ENCODE measurements at places on chromosomes 13 and 19.

DNA sequence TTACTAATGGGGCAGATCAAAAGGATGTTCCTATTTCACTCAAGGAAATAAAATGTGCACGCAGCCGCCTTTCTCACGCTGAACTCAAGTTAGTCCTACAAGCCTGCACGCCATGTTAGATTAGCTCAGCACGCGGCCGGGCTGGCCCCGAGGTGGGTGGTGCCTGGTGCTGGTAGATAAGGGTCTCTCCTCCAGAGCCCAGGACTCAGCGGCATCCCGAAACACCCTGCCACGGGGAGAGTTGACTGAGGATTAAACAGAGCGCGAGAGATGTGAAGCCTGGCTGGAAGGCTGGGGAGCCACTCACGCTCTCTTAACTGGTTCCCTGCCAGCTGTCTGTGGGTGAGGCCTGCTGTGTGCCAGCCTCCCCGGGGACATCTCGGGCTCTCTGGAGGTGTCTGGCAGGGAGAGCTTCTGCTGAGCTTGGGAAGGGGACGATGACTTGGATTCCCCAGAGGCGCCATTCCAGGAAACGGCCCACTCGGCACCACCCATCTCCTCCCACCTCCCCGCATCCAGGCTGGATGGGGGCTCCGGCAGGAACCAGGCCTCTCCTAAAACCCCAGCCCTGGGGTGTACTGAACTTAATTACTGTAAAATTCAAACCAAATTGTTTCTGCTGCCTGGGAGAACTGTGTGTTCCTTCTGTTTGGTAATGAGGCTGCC lies 122.2 kb downstream of the KDM4B start:
- DNase-seq = no peak

DNA sequence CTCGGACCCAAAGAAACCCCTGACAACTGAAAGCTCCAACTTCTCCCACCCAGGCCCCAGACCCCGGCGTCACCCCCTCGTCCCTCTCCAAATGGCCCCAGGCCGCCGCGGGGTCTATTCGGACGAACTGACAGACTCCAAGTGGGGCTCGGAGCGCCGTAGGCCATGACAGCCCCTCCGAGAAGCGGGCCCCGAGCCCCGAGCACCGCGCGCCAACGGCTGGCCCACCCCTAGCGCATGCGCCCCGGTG lies 360 bp downstream of the DDX39A start:
- no peak for DNase-seq

GRCh38 chr13:55090612-55091011 lies 2050.1 kb upstream of the PRR20A start:
- no peak for DNase-seq

DNA sequence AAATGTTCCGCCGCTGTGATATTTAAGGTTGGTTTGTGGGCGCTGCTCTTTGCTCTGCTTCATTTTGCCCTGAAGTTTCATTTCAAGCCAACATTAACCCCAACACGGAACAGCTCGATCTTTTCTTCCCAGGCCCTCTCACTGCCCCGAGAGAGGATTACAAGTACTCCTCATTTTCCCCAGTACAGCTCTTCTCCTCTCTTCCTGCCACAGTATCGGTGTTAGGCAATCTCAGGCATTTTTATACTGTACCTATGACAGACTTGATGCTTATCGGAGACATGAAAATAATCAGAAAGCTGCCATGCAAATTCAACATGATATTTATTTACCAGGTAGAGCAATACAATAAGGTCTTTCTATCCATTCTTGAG lies 1.3 kb upstream of the EDNRB start:
- no peak for DNase-seq

GRCh38 chr19:13072188-13072908 lies 30.3 kb downstream of the LYL1 start:
- no peak for DNase-seq

GRCh38 chr13:41917641-41918040 lies 43.3 kb downstream of the VWA8 start:
- no peak for DNase-seq

GRCh38 chr19:1651568-1652291 lies 685 bp downstream of the TCF3 start:
- no peak for DNase-seq

DNA sequence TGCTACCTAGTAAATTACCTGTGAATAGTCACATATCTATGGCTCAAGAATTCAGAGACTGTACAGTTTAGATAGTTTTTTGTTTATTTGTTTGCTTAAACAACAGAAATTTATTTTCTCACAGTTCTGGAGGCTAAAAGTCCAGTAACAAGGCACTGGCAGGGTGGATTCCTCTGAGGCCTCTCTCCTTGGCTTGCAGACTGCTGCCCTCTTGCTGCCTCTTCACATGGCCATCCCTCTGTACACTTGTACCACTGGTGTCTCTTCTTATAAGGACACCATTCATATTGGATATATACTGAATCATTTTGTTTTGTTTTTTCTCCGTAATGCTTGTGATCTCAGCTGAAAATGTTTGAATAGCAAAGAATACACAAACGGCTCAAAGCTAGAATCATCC lies 56.4 kb upstream of the MIR17HG start:
- DNase-seq = no peak

DNA sequence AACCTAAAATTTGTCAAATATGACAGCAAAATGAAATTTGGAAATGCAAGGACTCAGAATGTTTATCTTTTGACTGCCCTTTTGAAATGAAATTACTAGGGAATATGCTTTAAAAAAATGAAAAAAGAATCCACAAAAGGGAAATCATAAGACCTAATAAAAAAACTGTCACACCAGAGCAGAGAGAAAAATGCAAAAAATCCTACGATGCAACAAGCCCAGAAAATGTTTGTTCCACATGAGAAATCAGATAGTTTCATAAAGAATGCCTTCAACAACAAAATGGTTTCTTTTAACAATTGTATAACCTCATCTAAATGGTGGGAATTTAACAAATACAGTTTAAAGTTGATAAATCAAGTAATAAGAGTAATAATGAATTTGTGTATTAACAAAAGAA lies 8.0 kb downstream of the LPAR6 start:
- DNase-seq = no peak

DNA sequence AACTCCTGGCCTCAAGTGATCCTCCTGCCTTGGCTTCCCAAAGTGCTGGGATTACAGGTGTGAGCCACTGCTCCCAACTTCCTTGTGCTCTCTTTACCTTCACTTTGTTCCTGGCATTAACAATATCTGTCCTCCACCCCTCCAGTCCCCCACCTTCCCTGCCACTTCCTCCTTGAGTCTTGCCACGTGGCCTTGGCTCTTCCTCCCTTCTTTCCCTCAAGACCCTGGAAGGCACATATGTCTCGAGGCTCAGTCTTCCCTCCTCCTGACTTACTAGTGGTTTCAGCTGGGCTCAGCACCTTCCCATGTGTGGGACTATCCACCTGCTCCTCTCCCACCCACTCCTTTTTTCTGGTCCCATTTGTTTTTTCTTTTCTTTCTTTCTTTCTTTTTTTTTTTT lies 70.6 kb downstream of the IER2 start:
- no peak for DNase-seq

DNA sequence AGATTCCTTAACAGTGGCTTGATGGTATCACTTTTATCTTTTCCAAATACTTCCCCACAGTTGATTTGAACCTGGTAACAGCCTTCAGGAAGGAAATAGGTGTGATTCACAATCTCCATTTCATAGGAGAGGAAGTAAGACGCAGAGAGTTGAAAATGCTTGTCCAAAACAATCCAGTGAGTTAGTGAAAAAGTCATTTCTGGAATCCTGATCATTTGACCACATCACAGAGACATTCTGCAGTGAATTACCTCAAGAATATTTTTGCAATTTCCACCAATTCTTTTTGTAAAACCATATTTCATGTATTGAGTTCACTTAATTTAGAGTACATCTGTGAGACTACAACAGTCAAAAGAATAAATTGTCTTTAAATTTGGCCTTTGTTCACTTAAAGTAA lies 292.8 kb downstream of the DCLK1 start:
- DNase-seq = no peak

DNA sequence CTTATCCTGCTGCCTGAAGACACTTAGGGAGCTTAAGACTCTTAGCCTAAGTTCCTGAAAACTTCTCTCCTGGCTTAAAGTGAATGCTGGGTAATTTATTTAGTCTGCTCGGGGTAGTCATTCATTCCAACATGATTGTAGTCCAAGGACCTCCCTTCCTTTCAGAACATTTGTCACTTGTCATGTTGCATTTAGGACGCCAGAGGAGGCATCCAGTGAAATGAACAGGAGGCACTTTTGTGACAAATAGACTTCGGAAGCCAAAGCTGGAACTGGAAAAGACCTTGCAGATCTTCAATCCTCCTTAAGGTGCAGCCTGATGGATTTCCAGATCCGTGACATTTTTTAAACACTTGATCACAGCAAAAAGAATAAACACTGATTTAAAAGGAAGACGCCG lies 95.1 kb downstream of the DNAJC15 start:
- DNase-seq = no peak

GRCh38 chr13:43805071-43805468 lies 18.3 kb upstream of the ENOX1 start:
- peak; percentile 83 for DNase-seq

DNA sequence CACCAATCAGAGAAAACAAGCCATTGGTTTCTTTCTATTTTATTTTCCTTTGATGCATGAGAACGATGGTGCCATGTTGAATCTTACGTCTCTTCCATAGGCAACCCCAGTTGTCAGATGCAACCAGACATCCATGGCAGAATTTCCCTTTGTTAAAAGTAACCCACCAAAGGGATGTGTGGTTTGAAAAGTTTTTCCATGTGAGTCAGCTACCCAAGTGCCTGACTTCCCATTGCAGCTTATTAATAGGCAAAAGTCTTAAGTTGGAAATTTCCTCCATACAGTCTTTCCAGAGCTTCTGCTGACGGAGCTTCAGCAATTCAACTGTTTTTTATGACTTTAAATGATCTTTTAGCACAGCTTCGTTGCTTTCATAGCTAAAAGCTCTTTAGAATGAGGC lies 73.8 kb upstream of the FAM216B start:
- DNase-seq = no peak

GRCh38 chr13:73508841-73509240 lies 450.0 kb downstream of the KLF5 start:
- no peak for DNase-seq

- no peak for DNase-seq
Observed at GRCh38 chr13:44128552-44129001, 245.0 kb upstream of the SERP2 start.

DNA sequence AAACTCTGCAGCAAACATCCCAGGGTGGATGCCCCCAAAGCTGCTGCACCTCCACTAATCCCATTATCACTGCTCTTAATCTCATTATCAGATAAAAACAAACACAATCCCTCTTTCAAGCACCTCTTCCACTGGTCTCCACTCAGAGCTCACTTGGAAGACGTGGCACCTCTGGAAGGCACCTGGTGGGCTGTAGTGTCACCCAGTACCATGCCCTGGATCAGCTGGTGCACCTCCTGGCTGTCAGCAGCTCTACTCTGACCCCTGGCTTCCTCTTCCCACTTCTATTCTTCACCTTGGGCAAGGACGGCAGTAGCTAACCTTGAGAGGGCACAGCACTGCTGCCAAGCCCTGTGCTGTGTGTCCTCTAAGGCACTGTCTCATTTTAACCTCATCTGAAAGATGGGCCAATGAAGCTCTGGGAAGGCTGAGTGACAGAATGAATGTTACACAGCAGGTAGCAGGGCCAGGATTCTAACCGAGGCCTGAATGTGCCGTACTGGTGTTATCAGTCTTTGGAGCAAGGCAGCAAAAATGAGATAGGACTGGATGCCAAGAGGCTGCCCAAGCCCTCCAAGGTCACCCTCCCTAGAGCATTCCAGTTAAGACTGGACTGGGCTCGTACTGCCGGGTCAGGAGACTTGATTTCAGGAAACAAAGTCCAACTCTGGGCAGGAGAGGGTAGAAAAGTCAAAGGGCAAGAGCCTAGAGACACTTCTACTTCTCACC lies 7.4 kb downstream of the BRD4 start:
- DNase-seq = no peak

- DNase-seq = no peak
Observed at GRCh38 chr13:100230769-100231149, 141.9 kb downstream of the PCCA start.

GRCh38 chr13:104522235-104523072 lies 1456.2 kb upstream of the SLC10A2 start:
- DNase-seq = no peak

- DNase-seq = no peak
Observed at GRCh38 chr19:20858861-20859260, 64.2 kb upstream of the ZNF85 start.

GRCh38 chr13:19592657-19593180 lies 31.4 kb upstream of the TPTE2 start:
- no peak for DNase-seq

DNA sequence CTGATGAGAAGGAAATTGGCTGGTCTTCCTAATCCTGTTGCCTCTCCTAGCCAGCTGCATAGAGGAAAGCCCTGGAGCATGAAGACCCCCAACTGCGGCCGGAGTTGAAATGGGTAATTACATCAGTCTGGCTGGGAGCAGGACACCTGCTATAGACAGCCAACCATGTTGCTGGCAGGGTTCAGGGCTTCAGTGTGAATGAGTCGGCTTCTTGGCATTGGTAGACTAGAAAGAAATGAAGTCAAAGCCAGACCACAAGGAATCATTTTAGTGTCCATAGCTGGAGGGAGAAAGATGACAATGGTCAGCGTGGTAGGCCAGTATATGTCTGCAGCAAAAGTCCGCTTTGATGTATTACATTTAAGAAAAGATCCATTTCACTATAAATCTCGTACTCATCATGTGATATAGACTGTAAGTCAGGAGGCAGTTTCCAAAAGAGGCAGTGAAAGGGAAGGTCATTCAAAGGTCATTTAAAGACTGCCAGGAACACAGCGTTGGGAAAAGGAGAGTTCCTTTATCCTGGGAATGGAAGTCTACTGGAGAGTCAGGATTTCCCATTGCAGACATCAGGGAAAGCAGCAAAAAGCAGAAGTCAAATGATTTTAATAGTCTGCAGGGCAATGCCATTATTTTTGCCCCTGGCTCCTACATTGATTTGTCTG lies 262.7 kb downstream of the DNAJC15 start:
- no peak for DNase-seq

DNA sequence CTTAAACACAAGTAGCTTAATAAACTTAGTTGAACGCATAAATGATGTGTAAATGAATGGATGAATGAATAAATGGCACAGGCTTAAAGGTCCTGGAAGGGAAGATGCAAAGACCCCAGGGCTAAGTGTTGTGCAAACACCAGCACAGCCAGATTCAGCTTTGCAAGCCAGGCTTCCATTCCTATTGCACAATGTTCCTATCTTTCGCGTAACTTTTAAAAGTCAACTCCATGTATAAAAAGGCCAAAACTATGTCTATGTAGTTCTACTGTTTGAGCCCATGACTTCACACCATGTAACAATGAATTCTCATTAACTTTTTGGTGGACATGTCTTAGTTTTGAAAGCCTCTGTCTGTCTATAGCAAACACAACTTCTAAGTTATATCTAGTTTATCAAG lies 226.0 kb downstream of the NALCN start:
- DNase-seq = no peak

GRCh38 chr19:39686739-39687138 lies 17.5 kb upstream of the LGALS14 start:
- no peak for DNase-seq

DNA sequence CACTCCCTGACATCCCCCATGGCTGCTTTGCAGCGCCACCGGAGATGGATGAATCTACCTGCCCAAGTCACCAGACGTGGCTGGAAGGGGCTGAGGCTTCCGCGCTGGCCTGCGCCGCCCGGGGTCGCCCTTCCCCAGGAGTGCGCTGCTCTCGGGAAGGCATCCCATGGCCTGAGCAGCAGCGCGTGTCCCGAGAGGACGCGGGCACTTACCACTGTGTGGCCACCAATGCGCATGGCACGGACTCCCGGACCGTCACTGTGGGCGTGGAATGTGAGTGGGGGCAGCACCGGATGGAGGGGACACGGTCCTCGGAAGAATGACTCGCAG lies 4.6 kb downstream of the ICAM5 start:
- no peak for DNase-seq

Data from RKO (cell line).